Pancreas (tissue), 10 donors: ENCODE measurements at places on chromosomes 7 and 10. TPM values are rescaled to one million over a fixed set of nuclear protein-coding genes. Genes with fewer than 3 reads are reported as not detected.

DNA sequence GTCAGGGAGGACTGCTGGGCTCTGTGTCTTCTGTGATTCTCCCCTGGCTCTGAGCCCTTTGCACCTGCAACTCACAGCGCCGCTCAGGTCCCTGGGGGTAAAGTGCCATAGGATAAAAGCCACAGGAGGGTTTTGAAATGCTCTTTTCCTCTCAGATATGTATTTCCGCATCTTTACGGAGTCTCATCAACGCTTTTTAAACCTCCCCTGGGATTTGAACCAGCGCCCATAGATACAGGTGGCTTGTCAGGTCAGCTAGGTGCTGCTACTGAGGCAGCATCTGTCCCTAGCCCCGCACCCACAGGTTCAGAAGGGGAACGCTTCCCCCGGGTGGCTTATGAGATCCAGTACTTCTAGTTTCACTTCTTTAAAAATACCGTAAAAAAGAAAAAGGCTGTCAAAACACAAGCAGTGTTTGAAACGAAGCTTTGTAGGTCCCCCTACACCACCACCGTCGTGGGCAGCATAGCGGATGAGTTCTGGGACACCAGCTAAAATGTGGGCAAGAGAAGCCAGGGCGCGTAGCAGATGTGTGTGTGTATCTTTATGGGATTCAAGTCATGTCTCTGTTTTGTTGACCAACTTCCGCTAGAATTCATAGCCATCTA lies 173.5 kb downstream of the CUX1 start:
- H3K36me3 ChIP-seq = no peaks in the 10 kb centered on the region
- no peak overlapping the region for H3K4me3 ChIP-seq
- no peak overlapping the region for H3K27ac ChIP-seq
- H3K27me3 ChIP-seq = no peaks in the 10 kb centered on the region
- H3K4me1 ChIP-seq = no peaks in the 10 kb centered on the region

DNA sequence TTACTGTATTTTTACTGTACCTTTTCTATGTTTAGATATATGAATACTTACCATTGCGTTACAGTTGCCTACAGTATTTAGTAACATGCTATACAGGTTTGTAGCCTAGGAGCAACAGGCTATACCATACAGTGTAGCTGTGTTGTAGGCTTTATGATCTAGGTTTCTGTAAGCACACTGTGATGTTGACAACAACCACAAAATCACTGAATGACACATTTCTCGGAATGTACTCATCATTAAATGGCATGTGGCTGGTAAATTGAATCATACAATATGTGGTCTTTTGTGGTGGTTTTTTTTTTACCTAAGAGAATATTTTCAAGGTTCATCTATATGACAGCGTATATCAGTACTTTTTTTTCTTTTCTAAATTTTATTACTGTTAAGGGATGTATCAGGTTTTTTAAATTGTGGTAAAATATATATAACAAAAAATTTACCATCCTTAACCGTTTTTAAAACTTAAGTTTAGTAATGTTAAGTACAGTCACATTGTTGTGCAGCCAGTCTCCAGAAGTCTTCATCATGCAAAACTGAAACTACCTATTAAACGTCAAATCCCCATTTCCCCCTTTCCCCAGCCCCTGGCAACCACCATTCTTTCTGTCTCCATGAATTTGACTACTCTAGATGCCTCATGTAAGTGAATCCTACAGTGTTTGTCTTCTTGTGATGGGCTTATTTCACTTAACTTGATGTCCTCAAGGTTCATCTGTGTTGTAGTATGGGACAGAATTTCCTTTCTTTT lies 21.5 kb downstream of the BTAF1 start:
- H3K27ac ChIP-seq = no peak overlapping the region
- no peak overlapping the region for H3K4me3 ChIP-seq
- no peak for DNase-seq

Gene STEAP1B
- not detected for polyA plus RNA-seq

DNA sequence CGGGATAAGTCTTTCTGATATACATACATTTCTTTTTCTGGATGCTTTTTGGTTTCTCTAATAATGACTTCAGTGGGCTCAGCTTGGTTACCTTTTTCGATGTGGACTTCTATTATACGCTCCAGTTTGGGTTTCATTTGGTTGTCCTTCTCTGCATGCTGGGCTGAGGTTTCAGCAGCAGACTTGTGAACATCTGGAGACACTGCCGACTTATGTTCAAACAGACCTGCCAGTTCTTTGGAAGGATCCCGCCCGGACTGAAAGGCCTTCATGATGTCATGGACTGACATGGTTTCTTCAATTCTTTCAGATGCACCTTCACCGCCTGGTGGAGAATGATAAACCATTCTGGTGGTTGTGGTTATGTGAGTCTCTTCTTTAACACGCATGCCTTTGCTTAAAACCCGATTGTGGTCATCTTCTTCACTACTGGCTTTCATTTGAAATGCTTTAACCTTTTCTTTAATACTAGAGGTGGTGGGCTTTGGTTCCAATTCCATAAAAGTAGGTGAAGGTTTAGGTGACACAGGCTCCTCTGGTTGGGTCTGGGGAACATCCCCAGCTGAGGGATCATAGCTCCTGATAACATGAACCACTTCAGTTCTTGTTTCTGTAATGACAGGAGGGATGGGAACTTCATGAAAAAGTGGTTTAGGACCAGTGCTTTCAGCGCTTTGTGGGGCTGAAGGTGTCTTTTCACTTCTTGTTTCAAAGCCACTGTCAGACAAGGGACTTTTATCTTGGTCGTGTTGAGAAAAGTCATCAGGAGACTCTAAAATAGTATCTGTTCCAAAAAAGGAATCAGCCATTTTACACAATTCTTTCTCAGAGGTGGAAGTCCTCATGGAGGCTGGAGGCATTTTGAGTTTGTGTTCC lies 167.7 kb upstream of the CCDC6 start:
- H3K36me3 ChIP-seq = no peaks in the 10 kb centered on the region
- H3K4me3 ChIP-seq = no peak overlapping the region
- no peak for DNase-seq
- H3K27ac ChIP-seq = no peak overlapping the region
- H3K4me1 ChIP-seq = no peaks in the 10 kb centered on the region

Gene DDC
- polyA plus RNA-seq = 25.2 TPM

DNA sequence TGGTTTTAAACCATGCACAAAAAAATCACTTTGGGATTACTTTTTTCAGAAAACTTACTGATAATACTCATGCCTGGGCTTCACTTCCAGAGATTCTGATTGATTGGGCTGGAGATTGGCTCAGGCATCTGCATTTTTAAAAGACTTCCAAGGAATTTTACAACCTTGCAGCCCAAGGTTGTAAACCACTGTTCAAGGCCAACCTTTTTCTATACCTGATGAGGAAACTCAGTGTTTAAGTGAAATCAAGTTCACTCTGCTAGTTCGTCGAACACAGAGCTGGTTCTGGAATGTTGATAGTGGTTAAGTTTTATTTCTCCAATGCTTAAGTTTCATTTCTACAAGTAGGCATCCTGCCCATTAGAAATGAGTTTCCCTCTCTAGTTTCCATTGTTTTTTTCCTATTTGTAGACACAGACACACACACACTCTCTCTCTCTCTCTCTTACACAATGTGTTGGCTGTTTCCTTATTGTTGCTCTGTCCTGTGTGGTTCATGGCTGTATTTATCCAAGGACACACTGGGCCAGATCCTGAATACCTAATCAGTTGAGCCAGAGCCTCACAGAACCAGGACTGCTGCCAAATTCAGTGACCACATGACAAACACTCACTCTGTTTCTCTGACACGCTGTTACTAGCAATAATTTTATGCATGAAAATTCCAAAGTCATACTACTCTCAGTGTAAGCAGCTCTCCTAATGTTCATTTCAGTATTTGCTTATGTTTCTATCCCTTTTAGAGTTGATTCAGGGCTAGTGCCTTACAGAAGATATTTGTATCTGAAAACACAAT lies 3.7 kb upstream of the IFIT1B start:
- H3K27ac ChIP-seq = peak overlapping the region; percentile 88
- DNase-seq = peak; percentile 92
- H3K4me3 ChIP-seq = no peak overlapping the region
- H3K36me3 ChIP-seq = no peaks in the 10 kb centered on the region
- H3K4me1 ChIP-seq = peaks cover 31% of the 10 kb centered on the region

DNA sequence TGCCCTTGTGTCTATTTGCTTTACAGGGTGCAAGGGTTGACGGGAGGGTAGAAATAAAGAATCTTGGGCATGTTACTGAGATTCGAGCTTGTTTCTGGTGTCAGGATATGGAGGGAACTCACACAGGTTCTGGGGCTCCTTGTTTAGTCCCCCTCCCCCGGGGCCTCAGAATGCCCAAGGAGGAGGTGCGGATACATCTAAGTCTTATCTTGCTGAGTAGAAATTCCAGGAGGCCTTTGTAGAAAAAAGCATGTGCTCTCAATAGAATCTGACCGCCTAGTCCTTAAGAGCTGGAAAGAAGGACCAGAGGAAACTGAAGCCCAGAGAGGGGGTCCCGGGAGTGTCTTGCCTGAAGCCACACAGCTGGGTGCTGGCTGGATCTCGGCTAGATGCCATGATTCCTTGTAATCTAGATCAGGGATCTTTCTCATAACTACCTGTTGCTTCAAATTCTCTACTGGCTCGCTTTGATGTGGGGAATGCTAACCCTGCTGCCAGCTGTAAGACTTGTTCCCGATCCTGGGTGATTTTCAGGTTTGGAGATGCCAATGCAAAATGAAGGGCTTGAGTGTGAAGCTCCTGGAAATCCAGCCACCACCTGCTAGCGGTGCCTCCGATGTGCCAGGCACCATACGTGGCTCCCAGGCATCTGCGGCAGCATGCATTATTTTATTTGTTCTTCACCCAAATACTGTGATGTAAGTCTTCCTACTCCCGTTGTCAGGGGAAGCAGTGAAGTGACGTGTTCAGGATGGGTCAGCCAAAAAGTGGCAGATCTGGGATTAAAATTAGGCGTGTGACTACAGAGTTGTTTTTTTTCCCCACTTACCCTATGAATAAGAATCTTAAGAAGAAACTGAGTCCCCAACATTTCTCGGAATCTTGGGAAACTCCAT lies 226.0 kb downstream of the TCF7L2 start:
- no peak overlapping the region for H3K4me3 ChIP-seq
- no peak overlapping the region for H3K27ac ChIP-seq
- H3K36me3 ChIP-seq = no peaks in the 10 kb centered on the region
- H3K27me3 ChIP-seq = no peaks in the 10 kb centered on the region
- DNase-seq = no peak

- no peak overlapping the region for H3K27ac ChIP-seq
- no peaks in the 10 kb centered on the region for H3K36me3 ChIP-seq
- no peak overlapping the region for H3K4me3 ChIP-seq
- no peak for DNase-seq
Observed at GRCh38 chr7:70647801-70648498, 484.0 kb upstream of the GALNT17 start.

DNA sequence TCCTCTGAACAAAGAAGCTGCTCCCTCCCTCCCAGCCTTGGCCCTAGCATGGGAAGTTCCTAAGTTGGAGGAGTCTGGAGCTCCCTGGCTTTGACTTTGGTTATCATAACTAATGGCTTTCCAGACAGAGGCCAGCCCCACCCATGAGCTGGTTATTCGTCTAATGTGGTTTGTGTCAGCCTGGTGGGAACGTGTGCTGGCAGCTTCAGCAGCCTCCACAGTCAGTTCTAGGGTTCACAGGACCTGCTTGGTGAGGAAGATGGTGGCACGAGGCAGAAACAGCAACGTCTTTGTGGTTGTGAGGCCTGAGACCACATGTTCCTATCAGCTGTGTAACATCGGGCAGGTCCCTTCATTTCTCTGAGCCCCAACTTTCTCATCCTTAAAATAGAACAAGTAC lies 103.1 kb downstream of the PAXIP1 start:
- H3K4me3 ChIP-seq = no peak overlapping the region
- DNase-seq = no peak
- H3K36me3 ChIP-seq = no peaks in the 10 kb centered on the region
- no peaks in the 10 kb centered on the region for H3K4me1 ChIP-seq
- no peaks in the 10 kb centered on the region for H3K27me3 ChIP-seq
